Left renal pelvis (tissue), 4 donors: ENCODE measurements at places on chromosomes 7 and 10. TPM values are rescaled to one million over a fixed set of nuclear protein-coding genes. Genes with fewer than 3 reads are reported as not detected.

- no peak for DNase-seq
Measured at GRCh38 chr7:51233374-51233773, 83.2 kb downstream of the COBL start.

Gene TACR2
- polyA plus RNA-seq: 0.42 TPM

Gene RBP3
- 0.09 TPM for polyA plus RNA-seq

DNA sequence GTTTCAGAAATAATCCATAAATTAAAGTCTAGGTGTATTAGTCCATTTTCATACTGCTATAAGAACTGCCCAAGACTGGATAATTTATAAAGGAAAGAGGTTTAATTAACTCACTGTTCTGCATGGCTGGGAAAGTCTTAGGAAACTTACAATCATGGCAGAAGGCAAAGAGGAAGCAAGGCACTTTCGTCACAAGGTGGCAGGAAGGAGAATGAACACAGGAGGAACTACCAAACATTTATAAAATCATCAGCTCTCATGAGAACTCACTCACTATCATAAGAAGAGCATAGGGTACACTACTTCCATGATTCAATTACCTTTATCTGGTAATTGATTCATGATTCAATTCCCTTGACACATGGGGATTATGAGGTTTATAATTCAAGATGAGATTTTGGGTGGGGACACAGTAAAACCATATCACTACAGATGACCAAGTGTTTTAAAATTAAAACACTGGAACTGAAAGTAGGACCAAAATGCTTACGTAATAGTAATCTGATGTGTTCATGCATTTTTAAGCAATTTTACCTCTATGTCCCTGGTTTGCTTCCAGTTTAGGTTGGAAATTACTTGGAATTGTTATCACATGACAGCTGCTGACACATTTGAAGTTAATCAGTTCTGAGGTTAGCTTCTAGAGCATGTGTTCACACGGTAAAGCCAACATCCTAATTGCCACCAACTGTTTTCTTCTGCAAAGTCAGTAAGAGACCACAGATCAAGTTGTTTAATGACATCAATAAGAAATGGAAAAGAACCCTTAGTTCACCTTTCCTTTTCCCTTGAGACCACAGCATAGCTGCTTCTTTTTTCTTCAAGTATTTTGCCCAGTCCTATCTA, 48.4 kb upstream of the SEMA3C start:
- DNase-seq: no peak
